ENCODE measurements at places on chromosomes 13 and 19.

GRCh38 chr19:37699057-37699456 lies 20.5 kb downstream of the ZNF607 start:
- no peak for DNase-seq

DNA sequence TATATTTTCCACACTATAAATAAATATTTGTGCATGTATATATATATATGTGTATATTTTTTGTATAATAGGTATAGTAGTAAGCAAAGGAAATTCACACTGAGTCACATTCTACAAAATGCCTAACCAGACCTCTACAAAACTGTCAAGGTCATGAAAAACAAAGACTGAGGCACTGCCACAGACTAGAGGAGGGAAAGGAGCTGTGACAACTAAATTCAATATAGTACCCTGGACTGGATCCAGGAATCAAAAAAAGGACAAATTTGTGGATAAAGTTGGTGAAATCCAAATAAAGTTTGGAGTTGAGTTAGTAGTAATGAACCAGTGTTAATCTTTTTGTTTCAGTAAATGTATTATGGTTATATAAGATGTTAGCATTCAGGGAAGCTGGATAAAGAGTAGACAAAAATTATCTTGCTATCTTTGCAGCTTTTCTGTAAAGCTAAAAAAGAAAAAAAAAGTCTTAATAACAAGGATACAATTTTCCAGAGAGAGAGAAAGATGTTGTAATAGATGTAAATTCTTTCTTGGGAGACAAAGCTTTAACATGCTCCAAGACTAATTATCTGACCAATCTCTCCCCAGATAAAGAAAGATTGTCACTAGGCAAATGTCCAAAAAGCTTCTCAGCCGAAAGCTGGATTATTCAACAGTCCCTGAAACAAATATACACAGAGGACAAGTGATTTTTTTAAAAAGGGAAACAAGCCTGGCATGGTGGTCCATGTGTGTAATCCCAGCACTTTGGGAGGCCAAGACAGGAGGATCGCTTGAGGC lies 19.1 kb downstream of the SYDE1 start:
- DNase-seq = no peak

DNA sequence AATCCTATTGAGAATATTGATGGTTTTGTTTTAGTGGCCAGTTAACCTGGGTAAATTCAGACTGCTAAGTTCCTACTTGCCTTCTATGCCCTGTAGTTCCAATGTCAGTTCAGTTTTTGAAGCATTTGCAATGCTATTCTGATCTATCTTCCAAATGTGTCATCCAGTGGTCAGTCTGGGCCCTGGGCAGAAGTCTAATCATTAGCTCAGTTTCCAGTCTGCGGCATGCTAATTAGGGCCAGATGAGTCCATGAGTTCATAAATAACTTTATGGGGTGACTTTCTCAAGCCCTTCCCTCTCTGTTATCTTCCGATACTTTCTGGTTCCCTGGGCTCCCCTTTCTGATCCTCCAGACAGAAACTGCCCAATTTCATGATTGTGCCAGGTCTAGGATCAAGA lies 32.7 kb downstream of the FAM187B start:
- no peak for DNase-seq

DNA sequence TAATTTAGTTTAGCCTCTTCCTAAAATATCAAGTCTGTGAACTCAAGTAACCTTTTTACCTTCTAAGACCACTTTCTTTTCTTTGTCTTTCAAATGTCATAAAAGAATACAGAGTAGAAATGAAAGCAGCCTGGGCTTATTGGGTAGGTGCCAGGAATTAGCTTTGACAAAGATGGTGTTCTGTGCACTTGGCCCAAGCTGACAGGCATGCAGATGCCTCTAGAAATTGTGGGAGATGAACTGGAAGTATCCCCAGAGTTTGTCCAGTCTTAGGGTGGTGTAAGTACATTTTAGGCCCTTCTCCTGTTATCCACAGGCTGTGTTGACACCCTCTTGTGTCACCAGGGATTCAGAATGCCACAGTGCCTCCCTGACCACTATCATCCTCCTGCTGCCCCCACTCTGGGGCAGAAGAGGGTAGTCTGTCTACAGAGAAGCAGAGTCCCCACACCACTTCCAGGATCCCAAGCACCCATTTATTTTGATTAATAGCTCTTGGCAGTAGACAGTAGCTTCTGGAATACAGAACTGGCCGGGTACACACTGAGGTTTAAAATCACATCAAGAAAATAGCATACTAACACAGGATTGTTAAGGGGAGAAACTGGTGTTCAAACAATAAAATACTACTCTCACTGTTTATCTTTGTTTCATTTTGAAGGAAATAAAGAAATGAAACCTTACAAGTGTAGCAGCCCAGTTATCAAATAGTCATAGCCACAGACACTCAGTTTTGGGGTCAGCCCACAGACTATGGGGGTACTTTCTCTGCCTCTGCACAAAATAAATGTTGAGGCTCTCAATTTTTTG lies 343.2 kb downstream of the KCNRG start:
- DNase-seq = no peak

DNA sequence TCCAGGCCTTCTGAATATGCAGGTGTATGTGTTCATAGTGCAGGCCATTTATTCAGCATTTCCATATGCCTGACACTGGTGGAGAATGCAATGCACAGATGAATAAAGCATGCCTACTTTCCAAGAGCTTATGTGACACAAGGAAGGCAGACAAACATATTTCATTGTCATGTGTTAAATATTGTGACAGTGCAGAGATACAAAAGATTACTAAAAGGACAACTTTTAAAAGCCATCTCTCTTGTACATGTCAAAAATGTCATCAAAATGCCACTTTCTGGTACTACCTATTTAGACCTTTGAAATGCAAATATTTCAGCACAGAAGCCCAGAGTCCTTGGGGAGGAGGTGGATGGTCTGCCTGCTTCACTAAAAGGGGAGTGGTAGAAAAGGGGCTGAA lies 254.5 kb downstream of the FGF14 start:
- no peak for DNase-seq

Data from stimulated activated CD8-positive, alpha-beta memory T cell treated with anti-CD3 and anti-CD28 coated beads, Interleukin-7, amount 100 ng/mL, for 1 hour (primary cell).